CD4-positive, alpha-beta T cell (primary cell): ENCODE measurements at places on chromosomes 5 and 9.

DNA sequence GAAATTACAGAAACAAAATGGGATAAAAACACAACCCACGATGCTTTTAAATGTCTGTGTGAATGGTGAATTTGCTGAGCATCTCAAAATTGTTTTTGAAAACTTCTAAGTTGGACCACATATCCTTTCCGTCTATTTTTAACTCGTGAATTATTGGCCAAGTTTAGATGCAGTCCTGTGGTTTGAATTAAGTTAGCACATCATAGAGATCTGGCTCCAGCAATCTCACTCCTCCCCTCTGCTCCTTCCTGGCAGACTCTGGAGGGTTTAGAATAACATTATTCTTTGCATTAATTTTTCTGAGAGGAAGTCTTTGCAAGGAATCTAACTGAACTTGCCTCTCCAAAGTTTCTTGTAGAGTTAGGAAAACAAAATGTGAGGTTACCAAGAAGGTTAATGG, 14.5 kb upstream of the ANKRD55 start:
- DNase-seq, result no peak

- DNase-seq, result no peak
Measured at GRCh38 chr5:2996248-2996647, 244.8 kb upstream of the IRX2 start.

- DNase-seq, result peak; percentile 6
Measured at GRCh38 chr9:122498883-122499288, 11.7 kb upstream of the OR1J2 start.

DNA sequence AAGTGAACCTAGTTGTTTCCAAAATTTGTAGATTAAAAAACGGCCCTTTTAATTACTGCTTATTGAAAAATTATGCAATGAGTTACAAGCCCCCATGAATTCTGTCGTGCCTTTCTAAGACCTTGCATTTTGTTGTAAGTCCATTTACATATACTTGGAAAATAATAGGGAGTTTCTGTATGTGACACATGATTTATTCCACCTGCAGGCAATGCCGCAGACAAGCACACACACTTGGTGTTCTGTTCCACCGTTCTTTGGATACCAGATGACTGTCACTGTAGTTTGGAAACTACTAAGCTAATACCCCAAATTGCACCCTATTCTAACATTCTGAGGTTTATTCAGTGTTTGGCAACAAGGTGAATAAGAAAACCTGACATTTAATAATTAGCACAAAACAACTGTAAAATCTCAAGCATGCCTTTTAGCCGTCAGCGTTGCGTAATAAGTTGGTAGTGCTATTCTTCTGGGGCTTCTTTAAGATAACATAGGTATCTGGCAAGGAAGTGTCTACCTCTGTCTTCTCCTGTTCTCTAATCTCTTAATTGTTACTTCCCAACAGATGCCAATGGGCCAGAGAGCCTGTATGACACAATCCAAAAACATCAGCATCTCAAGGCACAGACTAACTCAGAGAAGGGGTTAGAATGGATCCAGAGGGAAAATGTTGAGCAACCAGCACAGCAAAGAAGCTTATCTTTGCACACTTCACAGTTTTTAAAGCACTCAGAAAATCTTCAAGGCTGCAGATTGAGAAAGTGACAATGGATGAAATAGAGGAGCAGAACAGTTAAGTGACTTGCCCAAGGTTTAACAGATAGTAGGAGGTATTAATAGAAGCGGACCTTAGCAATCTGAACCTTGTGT, 48.2 kb upstream of the DPYSL3 start:
- DNase-seq, result no peak

GRCh38 chr9:91342575-91342974, 19.1 kb downstream of the AUH start:
- DNase-seq, result no peak
